ENCODE measurements at places on chromosomes 2 and 18.

DNA sequence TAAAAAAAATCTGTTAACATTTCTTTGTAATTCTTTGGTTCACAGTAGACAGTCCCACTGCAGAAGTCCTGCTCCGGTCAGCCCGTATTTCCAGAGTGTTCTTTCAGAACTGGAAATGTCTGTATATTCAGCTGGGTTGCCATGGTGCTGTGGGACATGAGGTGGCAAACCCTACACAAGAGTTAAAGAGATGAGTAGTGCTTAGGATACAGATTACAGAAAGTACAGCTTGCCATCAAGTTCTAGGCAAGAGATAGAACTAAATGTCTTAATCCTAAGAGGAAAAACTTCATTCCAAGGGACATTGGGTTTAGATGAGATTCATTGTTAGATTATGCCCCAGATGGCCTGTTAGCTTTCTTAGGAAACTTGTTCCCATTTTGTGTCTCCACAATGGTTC is 60.1 kb downstream of the FMNL2 start:
- DNase-seq, result no peak

- DNase-seq, result peak; percentile 20
Measured at GRCh38 chr2:66577321-66578053, 142.6 kb downstream of the MEIS1 start.

- no peak for DNase-seq
Measured at GRCh38 chr2:110157153-110157793, 41.7 kb upstream of the MALL start.

GRCh38 chr2:119680457-119681202 is 1.6 kb downstream of the TMEM177 start:
- DNase-seq, result no peak

- DNase-seq, result no peak
Measured at GRCh38 chr2:159317392-159318088, 31.0 kb upstream of the WDSUB1 start.

- DNase-seq, result no peak
Measured at GRCh38 chr2:195411219-195411687, 245.8 kb upstream of the SLC39A10 start.

DNA sequence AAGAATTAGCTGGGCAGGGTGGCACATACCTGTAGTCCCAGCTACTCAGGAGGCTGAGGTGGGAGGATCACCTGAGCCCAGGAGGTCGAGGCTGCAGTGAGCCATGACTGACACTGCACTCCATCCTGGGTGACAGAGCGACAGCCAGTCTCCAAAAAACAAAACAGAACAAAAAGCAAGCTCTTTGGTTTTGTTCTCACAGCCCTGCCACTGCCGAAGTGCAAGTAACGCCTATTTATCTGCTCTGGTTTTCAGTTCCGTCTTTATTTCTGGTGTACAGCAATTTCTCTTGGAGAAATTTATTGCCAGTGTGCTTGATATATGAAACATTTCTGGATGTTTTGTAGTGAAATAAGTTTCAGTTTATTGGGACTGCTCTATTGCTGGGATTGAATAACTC is 61.9 kb downstream of the RAB10 start:
- DNase-seq, result no peak

All from neural crest cell (in vitro differentiated cells).